ENCODE measurements at places on chromosomes 6 and 20.

DNA sequence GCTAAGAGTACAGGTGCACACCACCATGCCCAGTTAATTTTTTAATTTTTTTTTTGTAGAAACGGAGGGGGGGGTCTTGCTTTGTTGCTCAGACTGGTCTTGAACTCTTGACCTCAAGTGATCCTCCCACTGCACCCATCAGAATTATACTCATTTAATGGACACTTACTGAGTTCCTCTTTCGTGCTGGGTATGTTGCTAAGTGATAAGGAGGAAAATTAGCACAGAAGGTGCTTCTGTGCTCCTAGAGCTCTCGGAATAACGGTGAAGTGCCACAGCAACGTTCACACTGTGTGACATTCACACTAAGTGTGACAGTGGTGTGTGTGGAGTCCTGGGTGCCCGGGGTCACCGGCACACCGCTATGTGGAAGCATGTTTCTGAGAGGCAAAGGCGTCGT is 32.1 kb upstream of the BMP6 start:
- no peak for DNase-seq

DNA sequence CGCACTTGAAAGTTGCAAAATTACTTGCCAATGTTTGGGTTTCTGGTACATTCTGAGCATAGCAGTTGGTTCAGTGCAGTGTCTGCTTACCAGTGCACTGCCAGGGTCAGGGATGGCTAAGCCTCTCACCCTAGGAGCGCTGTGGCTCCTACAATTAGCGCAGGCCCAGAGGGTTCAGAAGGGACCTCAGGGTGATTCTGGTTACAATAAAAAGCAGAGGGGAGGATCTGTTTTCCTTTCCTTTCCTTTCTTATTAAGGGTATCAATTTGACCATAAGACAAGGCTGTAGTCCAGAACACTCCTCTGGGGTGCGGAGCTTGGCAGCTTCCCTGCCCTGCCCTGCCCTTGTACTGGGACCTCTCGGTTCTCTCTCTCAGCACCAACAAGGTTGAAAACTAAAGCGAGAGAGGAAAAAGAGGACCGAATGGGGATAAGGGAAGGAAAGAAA is 2.6 kb downstream of the MAFB start:
- DNase-seq, result no peak

DNA sequence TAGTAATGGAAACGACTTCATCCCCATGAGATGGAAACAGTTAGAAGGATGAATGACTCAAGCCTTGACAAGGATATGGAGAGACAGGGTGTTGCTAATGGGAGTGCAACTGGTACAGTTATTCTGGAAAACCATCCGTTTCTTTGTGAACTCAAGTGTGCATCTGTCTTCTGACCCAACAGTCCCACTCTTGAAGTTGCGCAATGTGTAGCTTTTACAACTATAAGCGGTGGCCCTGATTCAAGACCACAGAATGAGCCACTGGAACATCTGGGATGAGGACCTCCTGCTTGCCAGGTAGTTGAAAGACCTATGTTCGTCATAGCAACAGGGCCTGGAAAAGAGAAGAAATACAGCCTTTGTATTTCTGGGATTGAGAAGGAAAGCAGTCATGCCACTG is 115.8 kb upstream of the GMDS start:
- no peak for DNase-seq

- DNase-seq, result no peak
Observed at GRCh38 chr20:17430125-17430950, 100.8 kb downstream of the BFSP1 start.

DNA sequence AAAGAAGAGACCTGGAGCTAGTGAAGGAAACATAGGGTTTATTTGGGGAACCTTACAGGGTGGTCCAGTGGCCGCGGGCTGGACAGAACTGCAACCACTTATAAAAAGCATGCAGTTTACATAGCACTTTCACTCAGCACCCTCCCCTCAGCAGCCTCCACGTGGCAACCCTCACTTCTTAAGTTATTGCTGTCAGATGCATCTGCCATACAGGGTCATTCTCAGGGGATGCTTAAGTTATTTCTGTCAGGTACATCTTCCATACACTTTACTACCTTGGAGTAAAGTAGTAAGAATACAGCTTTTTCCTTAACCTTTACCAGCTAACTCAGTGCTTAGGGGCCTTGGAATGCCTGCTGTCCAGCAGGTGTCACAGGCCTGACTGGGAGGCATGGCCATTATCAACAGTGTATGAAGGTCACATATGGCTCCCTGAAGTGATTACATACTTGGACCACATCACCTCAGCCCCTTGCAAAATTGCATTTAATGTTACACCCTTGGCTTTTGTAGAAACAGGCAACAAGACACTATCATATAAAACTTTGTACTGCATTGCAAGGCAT is 2.0 kb upstream of the NOL7 start:
- DNase-seq, result no peak

DNA sequence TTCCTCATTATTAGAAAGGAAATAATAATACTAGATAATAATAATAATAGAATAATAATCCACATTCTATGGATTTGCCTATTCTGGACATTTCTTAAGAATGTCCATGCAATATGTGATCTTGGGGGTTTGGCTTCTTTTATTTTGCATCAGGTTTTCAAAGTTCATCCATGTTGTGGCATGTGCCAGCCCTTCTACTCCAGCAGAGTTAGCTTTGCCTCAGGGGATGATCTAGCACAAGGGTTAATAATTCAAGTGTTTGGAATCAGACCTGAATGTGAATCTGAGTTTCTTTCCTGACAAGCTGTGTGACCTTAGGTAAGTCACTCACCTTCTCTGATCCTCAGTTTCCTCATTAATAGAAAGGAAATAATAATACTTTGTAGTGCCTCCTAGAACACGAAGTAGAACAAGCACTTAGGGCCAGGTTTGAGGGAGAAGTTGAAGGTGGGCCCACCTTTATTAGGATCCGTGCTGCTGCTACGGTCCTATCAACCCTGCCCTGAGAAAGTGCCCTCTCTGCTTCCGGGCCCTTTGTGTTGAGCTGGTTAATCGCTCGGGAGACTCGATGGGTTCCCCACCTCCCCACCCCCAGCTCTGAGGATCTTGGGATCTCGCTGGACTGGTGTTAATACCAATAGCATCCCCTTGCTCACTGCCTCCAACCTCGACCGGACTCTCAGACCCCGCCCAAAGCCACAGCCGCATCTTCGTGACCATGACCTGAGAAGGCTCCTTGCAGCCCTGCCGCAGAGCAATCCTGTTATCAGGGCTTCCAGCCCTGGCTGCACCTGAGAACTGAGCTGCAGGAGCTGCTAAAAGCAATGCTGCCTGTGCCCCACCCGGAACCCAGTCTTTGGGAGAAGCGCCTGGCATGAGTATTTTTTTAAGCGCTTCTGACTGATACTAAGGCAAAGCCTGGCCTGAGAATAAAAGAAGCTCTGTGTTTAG is 26.9 kb downstream of the RBM38 start:
- no peak for DNase-seq

- DNase-seq, result no peak
Observed at GRCh38 chr6:82022614-82023129, 224.9 kb downstream of the IBTK start.

- no peak for DNase-seq
Observed at GRCh38 chr6:2178125-2178524, 67.3 kb downstream of the GMDS start.

DNA sequence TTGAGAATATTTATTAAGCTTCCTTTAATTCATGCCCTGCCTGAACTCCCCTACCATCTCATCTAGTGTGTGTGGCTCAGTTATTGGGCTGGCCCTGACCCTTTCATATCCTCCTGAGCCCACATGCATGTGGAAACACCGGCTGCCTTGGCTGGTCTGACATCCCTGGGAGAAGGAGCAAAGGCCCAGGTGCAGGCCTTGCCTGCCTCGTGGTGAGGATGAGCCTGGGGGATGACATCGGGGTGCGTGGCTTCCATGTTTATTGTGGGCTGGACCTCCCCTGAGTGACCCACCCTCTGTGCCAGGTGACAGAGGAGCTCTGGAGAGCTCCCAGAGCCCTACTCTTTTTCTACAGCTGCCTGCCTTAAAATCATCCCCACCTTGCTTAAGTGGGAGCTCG is 69.1 kb downstream of the FOXA2 start:
- DNase-seq, result no peak

DNA sequence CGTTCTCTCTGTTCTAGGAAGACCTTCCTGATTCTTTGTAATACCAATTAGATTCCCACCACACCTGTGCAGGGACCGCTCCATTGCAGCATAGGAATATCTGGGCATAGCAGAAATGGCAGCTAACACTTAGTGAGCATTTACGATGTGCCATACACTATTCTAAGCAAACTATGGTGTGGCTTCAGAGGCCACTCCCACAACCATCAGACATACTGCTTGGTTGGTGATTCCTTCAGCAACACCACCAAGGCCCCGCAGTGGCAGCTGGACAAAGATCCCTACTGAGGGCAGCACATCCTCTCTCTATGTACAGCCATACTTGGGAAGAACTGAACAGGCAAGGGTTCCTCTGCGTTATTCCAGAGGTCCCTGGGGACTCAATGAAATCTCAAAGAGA is 6.2 kb downstream of the KCNK5 start:
- no peak for DNase-seq

DNA sequence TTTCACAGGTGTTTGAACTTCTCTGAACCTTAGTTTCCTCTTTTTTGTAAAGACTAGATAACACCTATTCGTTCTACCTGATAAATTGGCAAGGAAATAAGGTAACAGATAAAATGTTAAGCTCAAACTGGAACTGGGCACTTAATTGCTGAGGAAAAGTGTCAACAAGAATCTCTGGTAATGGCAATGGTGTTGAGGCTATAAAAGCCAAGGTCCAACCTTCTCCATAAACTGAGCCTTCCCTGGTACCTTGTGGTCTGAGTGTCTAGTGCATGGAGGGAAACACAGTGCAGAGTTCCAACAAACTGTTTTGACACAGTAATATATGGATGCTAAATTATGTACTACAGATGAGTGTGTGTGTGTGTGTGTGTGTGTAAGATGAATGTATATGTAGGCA is 33.4 kb upstream of the GSTA4 start:
- no peak for DNase-seq

DNA sequence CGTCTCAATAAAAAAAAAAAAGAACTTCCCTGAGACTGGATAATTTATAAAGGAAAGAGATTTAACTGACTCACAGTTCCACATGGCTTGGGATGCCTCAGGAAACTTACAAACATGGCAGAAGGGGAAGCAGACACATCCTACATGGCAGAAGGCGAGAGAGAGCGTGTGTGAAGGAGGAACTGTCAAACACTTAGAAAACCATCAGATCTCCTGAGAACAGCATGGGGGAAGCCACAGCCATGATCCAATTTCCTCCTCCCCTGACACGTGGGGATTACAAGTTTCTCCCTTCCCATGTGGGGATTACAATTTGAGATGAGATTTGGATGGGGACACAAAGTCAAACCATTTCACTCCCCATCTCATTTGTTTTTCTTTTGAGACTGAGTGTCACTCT is 46.6 kb upstream of the TFAP2C start:
- no peak for DNase-seq

DNA sequence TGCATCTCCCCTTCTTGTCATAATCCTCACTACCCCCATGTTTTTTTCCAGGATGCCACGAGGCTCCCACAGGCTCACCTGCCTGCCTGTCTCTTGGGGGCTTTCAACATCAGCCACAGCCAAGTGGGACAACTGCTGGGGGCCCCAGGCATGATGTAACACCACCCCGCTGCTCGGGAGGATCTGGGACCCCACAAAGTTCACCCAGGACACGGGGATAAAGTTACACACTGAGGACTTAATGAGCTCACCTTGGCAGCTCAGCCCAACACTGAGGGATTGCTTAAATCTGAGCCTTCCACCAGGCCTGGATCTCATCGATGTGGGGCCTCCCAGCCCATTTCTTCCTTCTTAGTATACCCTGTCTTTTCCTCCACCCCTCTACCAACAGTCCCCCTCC is 56.4 kb upstream of the NNAT start:
- DNase-seq, result no peak

DNA sequence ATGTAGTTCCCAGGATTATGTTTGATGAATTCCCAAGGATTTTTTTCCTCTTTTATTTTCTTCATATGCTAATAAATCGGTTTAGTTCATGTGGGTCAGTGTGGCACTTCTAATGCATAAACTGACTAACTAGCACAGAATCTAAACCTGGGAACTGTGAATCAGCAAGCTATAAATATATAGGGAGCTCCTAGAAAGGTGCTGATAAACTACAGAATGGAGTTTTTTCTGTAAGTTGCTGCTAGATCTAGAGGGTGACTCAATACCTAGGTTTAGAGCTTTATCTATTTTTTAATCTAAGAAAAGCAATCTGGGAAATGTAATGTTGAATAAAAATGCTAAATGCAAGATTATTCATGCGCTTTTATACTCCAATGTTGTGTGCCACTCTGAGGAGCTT is 118.8 kb upstream of the PTCHD4 start:
- DNase-seq, result no peak

DNA sequence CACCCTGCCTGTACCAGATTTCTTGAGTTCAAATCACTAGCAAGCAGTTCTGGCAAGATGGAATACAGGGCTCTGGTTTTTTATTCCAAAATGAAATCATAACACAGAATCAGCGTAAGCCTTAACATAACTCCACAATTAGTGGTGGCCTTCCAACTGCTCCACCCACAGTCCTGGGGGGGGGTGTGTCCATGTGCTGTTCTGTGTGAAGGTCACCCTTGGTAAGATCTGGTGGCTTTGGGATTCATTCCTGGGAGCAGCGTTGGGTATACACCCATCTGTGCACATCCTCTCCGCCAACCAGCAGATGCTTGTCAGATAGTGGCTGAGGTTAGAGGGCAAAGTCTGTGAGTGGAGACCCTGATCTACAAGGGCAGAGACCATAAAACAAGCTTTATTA is 49.9 kb upstream of the CD83 start:
- no peak for DNase-seq

DNA sequence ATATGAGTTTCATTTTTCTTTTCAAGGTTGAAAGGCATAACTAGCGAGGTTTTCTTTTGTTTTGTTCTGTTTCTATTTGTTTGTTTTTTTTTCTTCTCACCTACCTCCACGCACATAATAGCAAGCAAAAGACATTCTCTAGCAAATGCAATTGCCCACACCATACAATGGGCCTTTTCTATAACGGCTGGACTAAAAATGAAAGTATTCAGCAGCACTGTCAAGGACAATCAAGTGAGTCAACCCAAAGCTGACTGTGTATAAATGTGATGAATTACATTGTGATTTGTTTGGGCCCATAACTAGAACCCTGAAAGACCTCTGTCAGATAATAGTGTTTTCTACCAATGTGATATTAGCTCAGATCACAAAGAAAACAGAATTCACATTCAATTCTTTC is 496.7 kb downstream of the RNF144B start:
- no peak for DNase-seq

- DNase-seq, result no peak
Observed at GRCh38 chr20:10609276-10609675, 64.5 kb downstream of the JAG1 start.

- DNase-seq, result no peak
Observed at GRCh38 chr6:69370763-69371162, 426.0 kb downstream of the LMBRD1 start.

Measured in SIG-M5 (cell line).